ENCODE measurements at places on chromosomes 5 and 9. TPM values are rescaled to one million over a fixed set of nuclear protein-coding genes. Genes with fewer than 3 reads are reported as not detected.

- no peak for DNase-seq
Measured at GRCh38 chr9:32431196-32431595, 46.8 kb downstream of the ACO1 start.

GRCh38 chr9:2934241-2934650 lies 90.4 kb upstream of the PUM3 start:
- DNase-seq, result no peak

DNA sequence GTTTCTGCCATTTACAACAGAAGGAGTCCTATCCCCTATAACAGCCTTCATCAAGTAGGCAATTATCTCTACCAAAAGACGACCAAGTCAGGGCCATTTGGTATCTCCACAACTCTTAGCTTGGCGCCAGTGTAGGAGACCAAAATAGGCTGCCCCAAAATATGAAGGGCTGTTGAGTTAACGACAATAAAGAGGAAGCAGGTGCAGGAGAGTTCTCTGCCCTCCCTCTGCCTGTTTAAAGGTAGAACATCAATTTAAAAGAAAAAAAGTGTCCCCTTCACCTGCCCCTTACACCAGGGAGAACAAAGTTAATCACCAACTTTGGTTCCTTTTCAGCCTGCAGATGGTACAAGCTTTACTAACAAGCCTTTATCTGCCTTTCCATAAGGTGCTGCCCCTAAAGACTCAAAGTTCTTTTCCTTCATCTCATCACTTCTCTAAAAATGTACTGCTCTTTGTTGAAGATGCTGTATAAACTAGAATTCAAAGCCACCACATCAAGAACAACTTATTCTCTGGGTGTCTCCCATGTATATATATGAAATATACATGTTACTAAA lies 33.3 kb downstream of the PPP1R2B start:
- no peak for DNase-seq

GRCh38 chr9:35395076-35395705 lies 94.7 kb upstream of the RUSC2 start:
- no peak for DNase-seq

- no peak for DNase-seq
Measured at GRCh38 chr5:40828021-40828631, 6.9 kb downstream of the RPL37 start.

Gene TLE1
- 6.1 TPM for total RNA-seq

DNA sequence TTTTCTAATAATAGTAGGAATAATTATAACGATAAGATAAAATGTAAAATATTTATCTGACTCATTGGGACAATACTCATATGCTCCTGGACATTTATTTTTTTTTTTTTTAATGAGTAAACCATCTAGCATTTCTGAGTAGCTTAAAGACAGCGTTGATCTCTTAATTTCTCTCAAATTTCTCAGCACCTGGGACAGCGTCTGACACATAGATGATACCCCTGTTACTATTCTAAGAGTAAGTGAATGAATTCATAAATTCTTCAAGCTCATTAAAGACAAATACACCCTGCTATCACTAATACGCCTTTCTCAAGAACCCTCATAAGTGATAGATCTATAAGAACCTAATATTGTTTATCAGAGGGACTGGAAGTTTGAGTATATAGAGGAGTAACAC lies 12.0 kb upstream of the HTR4 start:
- DNase-seq, result no peak

Gene PRXL2C
- total RNA-seq, result 15.6 TPM

- no peak for DNase-seq
Measured at GRCh38 chr5:151743530-151743929, 14.9 kb downstream of the ATOX1 start.

Gene LPAR1
- 199 TPM for total RNA-seq

Gene ADAMTS13
- 1.1 TPM for total RNA-seq

- no peak for DNase-seq
Measured at GRCh38 chr5:95857185-95857945, 34.8 kb upstream of the GLRX start.

Gene CRB2
- total RNA-seq, result not detected

- no peak for DNase-seq
Measured at GRCh38 chr5:14036947-14037346, 92.5 kb upstream of the DNAH5 start.

GRCh38 chr9:19102181-19102630 lies 498 bp downstream of the HAUS6 start:
- DNase-seq, result peak; percentile 53

GRCh38 chr5:66519626-66520025 lies 76.6 kb upstream of the MAST4 start:
- DNase-seq, result no peak

Gene PCDHB4
- not detected for total RNA-seq

- DNase-seq, result peak; percentile 51
Measured at GRCh38 chr5:90161414-90161813, 248.1 kb downstream of the CETN3 start.

Gene GAS1
- 12.4 TPM for total RNA-seq

- no peak for DNase-seq
Measured at GRCh38 chr5:128669803-128670202, 131.8 kb upstream of the FBN2 start.

- DNase-seq, result no peak
Measured at GRCh38 chr9:114947058-114947457, 16.7 kb upstream of the TNFSF8 start.

Gene FSTL4
- total RNA-seq, result not detected

- no peak for DNase-seq
Measured at GRCh38 chr5:15737036-15737821, 237.2 kb downstream of the FBXL7 start.

DNA sequence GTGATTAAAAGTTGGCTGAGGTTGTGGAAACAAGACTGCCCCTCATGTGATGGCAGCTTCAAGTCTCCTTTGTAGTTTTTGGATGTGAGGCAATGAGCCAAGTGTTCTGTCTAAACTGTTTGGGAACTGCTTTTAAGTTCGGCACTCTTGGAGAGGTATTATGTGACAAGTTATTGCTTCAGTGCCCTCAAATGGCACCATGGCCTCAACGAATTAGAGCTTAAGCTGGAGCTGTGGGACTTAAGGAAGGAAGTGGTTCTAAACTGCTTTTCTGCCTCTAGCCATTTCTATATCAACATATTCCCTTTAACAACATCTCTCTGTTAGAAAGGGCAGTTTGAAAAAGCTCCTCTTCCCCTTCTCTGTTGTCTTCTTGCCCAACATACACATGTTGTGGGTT lies 227.7 kb downstream of the RFK start:
- no peak for DNase-seq

DNA sequence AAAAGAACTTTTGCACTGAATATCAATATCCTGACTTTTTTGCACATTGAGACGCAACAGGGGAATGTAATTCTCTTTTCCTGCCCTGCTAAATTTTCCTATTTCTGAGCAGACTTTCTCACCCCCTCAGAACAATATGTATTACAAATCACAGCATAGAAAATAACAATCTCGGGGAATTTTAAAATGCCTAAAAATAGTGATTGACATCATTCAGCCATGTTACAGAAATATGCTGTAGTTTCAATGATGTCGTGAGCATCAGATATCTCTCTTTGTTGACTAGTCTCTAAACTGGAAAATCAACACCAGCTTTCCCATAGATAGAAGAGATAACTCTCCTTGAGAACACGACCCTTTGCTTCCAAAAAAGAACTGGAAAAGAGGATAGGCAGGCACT lies 166.7 kb downstream of the ZDHHC21 start:
- no peak for DNase-seq

- DNase-seq, result no peak
Measured at GRCh38 chr5:163463063-163463435, 2.6 kb downstream of the HMMR start.

DNA sequence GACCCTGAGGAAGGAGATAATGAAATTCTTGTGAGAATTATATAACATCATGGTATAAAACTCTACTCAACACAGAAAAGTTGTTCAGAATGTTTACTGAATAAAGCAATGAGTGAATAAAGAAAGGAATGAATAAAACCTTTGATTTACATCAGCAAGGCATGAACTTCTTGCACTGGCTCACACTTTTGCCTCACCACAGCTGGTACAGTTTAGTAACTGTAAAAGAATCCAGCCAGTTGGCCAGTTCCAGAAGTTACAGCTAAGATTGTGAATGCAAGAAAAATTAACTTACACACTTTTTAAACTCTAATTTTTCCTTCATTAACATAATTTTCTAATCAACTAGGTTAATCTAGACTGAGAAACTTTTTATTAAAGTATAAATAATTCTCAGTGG lies 490.9 kb downstream of the NFIB start:
- DNase-seq, result peak; percentile 73

DNA sequence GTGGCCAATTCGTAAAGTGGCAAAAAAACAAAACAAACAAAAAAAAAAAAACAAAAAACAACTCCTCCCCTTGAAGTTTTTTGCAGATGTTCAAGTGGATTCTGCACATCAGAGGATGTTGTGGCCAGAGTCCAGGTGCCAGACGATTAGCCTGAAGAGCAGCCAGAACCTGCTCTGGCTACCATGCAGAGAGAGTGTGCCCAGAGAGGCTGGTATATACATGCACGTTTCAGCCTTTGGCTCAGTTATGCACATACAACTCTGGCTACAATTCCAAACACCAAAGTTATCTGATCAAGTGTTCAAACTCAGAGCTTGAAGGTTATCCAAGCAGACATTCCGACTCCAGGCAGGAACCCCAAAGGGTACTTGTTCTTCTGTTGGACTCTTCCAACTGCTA lies 34.7 kb downstream of the GGTA1 start:
- peak; percentile 87 for DNase-seq

DNA sequence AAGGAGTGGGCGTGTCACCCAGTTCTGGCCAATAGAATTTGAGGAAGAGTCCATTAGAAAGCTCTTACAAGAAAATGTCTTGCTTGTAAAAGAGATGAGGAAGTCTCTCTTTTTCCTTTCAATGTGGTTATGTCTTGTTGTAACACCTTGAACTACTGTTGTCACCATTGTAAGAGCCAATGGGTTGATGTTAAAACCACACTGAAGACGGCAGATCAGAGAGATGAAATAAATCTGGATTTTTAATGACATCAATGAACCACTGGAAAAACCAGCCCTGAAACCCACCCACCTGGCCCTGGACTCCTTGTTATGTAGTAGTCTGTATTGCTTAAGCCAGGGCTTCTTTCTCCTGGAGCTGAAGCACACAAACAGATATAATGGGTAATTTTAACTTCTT lies 83.8 kb upstream of the ERCC6L2 start:
- DNase-seq, result no peak
